ENCODE measurements at places on chromosomes 7 and 10. TPM values are rescaled to one million over a fixed set of nuclear protein-coding genes. Genes with fewer than 3 reads are reported as not detected.
A peak's percentile ranks its signal among the peaks of the same experiment; 100 is the strongest.

MINDY4 gene
- 44.0 TPM for total RNA-seq

MMRN2 gene
- total RNA-seq: 55.0 TPM

BMPER gene
- 0.54 TPM for total RNA-seq

MAPK8 gene
- 57.4 TPM for total RNA-seq

ANKRD30A gene
- total RNA-seq: not detected

SLC18A2 gene
- total RNA-seq: 0.35 TPM

PGAM2 gene
- total RNA-seq: 1.8 TPM

MBL2 gene
- not detected for total RNA-seq

MMP21 gene
- not detected for total RNA-seq

DNA sequence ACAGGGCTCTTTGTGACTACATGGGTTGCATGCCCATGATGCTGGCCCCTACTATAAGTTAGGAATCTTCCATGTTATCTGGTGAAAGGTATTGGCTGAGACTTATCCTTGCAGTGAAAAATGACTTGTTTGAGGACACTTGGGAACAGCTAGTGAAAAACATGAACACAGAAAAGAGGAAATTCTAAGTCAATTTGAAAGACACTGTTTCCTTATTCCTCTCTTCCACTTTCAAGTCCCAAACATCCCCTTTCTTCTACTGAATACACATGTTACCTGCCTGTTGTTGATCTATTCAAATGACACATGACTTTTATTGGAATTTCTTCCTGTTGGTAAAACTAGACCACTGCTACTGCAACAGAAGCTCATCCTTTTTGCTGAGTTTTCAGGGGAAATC lies 29.5 kb upstream of the PRKCQ start:
- H3K27ac ChIP-seq: no peak overlapping the region
- H3K27me3 ChIP-seq: no peaks in the 10 kb centered on the region
- no peaks in the 10 kb centered on the region for H3K4me1 ChIP-seq

DNA sequence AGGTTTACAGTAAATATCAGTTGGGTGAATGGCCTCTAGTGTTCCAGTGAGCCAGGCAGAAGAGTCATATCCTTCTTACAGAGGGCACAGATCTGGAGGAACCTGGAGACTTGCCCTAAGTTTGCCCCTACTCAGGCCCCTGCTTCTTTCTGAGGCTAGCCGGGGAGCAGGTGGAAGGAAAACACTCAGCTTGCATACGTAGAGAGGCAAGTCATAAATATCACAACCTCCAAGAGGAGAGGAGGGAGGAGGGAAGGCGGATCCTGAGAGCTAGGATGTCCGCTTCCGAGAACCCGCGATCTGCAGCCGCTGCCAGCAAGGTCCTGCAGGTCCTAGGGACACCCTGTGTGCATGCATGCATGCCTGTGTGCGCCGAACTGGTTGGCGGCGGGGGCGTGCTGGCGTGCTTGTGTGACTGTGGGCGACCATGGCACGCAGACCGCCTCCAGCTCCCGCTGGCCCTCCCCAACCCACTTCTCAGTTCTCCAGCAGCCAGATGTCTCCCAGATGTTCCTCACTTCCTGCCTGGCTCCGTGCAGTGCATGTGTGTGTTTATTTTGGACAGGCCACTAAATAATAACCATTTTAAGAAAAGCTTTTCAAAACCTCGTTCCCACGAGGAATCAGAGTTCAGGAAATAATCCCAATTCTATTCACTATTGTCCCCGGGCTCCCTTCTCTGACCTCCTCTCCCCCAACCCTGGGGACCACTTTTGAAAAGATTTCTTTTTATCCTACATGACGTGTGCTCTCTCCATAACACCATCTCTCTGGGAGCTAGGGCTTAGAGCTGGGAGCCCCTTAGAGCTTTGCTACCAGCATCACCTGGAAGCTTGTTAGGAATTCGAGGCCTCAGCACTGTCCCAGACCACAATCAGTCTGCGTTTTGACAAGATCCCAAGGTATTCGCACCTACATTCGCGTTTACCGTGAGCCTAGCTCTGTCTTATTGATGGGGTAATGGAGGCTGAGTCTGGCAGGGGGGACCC lies 32.4 kb downstream of the UNC5B start:
- H3K27ac ChIP-seq: peak overlapping the region; percentile 21
- peaks cover 59% of the 10 kb centered on the region for H3K4me1 ChIP-seq
- H3K4me3 ChIP-seq: peak overlapping the region; percentile 58
- no peaks in the 10 kb centered on the region for H3K36me3 ChIP-seq
- H3K27me3 ChIP-seq: no peaks in the 10 kb centered on the region
- no peak for DNase-seq

DNA sequence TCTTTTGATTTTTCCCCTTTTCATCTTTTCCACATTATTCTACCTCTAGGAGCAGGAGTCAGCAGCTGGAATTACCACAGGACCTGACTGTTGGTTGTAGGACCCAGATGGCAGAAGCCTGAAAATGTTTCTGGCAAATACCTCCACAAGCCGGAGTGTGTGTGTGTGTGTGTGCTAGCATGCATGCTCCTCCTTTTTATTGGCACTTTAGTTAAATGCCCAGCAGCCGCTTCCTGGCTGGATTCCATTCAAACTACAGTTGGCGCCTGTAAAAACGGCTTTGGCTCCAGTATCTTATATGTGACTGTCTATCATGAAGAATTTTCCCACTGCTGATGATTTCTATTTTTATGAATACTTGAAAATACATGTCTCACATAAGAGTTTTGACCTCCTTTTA lies 319.7 kb upstream of the SP4 start:
- H3K27ac ChIP-seq: no peak overlapping the region
- no peaks in the 10 kb centered on the region for H3K4me1 ChIP-seq
- H3K4me3 ChIP-seq: no peak overlapping the region

DNA sequence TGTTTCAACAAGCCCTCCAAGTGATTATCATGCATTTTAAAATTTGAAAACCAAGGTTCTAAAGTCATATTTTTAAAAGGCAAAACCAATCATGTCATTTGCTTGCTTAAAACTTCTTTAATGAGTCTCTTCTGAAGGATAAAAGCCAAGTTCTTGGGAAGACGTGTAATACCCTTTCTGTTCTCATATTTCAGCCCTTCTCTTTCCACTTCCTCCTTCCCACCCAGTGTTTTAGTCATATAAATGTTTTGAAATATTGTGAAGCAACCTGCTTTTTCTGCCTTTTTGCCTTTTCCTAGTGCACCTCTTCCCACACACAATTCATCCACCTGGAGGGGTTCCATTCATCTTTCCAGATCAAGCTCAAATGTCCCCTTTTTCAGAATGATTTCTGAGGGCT lies 211.1 kb upstream of the LRRTM3 start:
- no peak overlapping the region for H3K4me3 ChIP-seq
- no peak for DNase-seq
- H3K36me3 ChIP-seq: no peaks in the 10 kb centered on the region

GRCh38 chr10:132328106-132328505 lies 3.9 kb upstream of the LRRC27 start:
- no peak for DNase-seq
- H3K27me3 ChIP-seq: no peaks in the 10 kb centered on the region
- H3K36me3 ChIP-seq: no peaks in the 10 kb centered on the region
- peaks cover 12% of the 10 kb centered on the region for H3K4me1 ChIP-seq
- H3K27ac ChIP-seq: no peak overlapping the region

DNA sequence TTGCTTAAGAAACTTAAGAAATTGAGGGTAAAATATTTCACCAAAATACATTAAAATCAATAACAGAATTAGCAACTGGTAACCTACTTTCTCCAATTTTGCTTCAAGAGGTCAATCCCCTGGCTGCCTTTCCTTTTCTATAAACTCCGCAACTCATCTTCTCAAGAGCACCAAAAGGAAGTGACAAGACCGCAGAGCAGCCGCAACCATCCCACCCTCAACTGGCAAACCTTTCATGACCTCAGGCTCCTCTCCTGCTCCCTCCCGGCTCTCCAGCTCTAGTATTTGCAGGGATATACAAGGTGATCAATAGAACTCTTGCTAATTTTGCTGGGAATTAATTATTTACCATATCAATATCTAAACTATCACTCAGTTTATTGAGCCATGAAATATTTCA lies 88.9 kb downstream of the ATE1 start:
- no peak overlapping the region for H3K4me3 ChIP-seq
- no peaks in the 10 kb centered on the region for H3K4me1 ChIP-seq
- H3K27ac ChIP-seq: no peak overlapping the region
- no peaks in the 10 kb centered on the region for H3K36me3 ChIP-seq
- H3K27me3 ChIP-seq: no peaks in the 10 kb centered on the region
- DNase-seq: no peak

GRCh38 chr10:104316321-104317099 lies 21.8 kb downstream of the ITPRIP start:
- H3K36me3 ChIP-seq: peaks cover 39% of the 10 kb centered on the region
- DNase-seq: no peak
- no peak overlapping the region for H3K27ac ChIP-seq
- no peaks in the 10 kb centered on the region for H3K27me3 ChIP-seq
- no peak overlapping the region for H3K4me3 ChIP-seq

GRCh38 chr7:83648464-83649241 lies at the start of gene SEMA3E:
Gene SEMA3E (minus strand): TSS chr7:83649139.
- H3K4me1 ChIP-seq: no peaks in the 10 kb centered on the region
- H3K27me3 ChIP-seq: peaks cover 6% of the 10 kb centered on the region
- H3K4me3 ChIP-seq: peak within 1 kb of the TSS; percentile 56
- H3K36me3 ChIP-seq: no peaks in the 10 kb centered on the region

DNA sequence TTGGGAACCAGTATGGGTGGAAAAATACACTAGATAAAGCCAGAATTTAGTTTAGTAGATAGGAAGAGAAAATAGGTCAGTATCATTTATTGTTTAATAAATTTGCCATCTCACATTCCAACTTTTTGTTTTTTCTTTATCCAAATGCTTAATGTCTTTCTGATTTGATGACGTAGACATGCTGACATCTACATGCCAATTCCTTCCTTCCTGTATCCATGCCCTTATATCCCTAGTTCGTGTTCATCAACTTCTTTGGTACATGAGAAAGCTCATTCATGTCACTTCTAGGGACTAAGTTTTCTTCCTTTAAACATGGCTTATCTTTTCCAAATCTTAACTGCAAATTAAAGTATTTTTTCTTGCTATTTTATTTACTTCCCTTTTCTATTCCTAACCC lies 30.5 kb upstream of the ING3 start:
- H3K27me3 ChIP-seq: no peaks in the 10 kb centered on the region
- H3K4me3 ChIP-seq: no peak overlapping the region
- DNase-seq: no peak
- no peak overlapping the region for H3K27ac ChIP-seq
- H3K4me1 ChIP-seq: peaks cover 2% of the 10 kb centered on the region

- H3K4me3 ChIP-seq: no peak overlapping the region
- H3K27ac ChIP-seq: no peak overlapping the region
- H3K36me3 ChIP-seq: no peaks in the 10 kb centered on the region
- no peaks in the 10 kb centered on the region for H3K4me1 ChIP-seq
- H3K27me3 ChIP-seq: no peaks in the 10 kb centered on the region
- DNase-seq: no peak
Measured at GRCh38 chr7:106019470-106019820, 56.4 kb downstream of the CDHR3 start.

DNA sequence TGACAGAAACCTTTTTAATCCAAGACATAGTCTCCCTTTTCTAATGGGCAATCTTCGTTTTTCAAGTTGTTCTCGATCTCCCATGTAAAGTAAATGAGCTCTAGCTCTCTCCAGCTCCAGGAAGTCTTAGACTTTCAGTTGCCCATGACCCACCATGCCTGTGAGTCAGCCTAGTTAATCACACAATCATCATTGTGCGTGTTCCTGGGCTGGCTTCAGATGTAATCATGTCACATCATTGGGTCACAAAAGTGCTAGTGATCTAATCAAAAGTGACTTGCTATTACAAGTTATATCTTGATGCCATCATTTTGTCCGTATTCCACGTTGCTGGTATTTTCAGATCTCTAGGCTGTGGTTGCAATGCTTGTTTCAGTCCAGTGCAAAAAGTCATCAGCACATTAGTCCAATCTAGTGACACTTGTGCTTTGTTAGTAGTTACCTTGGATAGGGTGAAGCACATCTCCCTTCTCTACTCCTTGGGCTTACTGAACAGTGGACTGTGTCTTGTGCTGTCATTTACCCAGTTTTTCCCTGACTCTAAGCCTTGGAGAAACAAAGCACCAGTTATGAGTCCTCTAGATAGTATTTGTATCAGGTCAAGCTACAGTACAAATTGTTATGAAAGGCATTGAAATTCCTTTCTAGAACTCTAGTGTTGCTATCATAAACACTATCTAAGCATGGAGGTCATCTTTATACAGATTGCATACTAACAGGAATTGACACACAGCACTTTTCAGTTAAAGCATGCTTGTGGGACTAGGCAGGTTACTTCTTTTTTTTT lies 316.6 kb downstream of the GFRA1 start:
- H3K4me1 ChIP-seq: peaks cover 4% of the 10 kb centered on the region
- H3K27me3 ChIP-seq: no peaks in the 10 kb centered on the region

DNA sequence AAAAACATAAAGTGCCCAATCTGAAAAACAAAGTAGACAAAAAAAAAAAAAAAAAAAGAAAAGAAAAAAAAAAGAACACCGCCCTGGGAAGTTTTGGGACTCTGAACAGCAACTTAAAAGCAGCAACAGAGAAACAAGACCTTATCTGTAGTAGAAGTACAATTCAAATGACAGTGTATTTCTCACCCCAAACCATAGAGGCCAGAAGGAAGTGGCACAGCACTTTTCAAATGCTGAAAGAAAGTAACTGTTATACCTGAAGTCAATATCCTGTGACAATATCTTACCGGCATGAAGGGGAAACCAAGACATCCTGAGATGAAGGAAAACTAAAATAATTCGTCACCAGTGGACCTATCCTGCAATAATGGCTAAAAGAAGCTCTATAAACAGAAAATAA lies 112.1 kb downstream of the DNAJC1 start:
- peaks cover 3% of the 10 kb centered on the region for H3K36me3 ChIP-seq
- DNase-seq: no peak
- no peaks in the 10 kb centered on the region for H3K4me1 ChIP-seq

GRCh38 chr7:22214000-22214399 lies 143.0 kb downstream of the RAPGEF5 start:
- H3K27me3 ChIP-seq: no peaks in the 10 kb centered on the region
- peak overlapping the region; percentile 37 for H3K27ac ChIP-seq
- H3K4me3 ChIP-seq: peak overlapping the region; percentile 26
- no peak for DNase-seq
- no peaks in the 10 kb centered on the region for H3K36me3 ChIP-seq

DNA sequence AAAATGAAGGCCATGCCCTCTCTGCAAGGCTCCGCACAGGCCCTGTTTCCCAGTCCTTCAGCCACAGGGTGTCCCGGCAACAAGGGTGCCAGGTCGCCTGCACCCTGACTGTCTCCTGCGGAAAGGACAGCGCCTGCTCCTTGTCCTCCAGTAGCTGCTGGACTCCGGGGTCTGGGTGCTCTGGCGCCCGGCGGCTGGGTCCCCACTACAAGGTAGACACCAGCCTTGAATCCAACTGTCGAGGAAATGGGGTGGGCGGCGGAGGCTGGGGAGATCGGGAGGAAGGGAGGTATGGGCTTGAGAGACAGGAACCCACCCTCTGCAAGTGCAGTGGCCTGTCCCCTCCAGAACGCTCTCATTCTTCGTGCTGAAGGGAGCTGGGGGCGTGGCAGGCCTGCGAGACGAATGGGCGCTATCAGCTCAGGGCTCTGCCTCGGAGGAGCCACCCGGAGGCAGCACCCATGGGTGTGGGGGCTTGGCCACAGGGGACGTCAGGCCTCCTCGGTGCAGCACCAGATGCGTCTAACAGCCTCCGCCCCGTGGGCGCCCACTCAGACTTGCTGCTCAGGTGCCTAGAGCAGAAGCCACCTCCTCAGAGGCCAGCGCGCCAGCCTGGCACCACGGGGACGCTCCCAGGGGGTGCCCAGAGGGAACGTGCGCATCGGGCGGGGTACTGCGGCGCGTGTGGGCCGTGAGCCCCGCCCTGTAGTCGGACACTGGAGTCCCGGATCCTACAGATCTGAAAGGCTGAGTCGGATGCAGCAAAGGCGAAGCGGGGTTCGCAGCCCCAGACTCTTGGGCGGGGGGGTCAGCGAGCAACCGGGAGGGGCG lies 15.6 kb downstream of the ADAM8 start:
- H3K27me3 ChIP-seq: no peaks in the 10 kb centered on the region
- peaks cover 22% of the 10 kb centered on the region for H3K4me1 ChIP-seq
- peak overlapping the region; percentile 66 for H3K27ac ChIP-seq
- DNase-seq: no peak
- no peaks in the 10 kb centered on the region for H3K36me3 ChIP-seq

Data from thoracic aorta (tissue), 2 donors.